ENCODE measurements at places on chromosomes 5 and 9.
A peak's percentile ranks its signal among the peaks of the same experiment; 100 is the strongest.

- peak; percentile 89 for DNase-seq
These were observed 52.9 kb downstream of the PAM start for GRCh38 chr5:102807878-102808502.

- DNase-seq = no peak
These were observed 5.7 kb downstream of the ASS1 start for GRCh38 chr9:130450344-130451003.

DNA sequence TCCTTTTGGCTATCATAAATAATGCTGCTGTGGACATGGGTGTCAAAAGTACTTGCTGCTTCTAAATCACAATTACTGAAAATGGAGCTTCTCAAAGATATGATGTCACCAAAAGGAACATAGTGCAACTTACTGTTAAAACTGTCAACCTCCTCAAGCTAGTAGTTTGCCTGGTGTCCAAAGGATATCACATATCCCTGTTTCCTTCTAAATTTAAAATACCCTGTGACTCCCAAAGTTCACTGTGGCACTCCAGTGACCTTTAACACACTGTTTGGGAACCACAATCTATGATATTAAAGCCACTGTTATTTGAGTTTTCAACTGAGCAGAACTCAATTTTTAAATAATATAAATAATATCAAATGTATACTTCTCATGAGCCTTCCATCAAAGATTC lies 18.2 kb downstream of the GLIS3 start:
- DNase-seq = no peak

DNA sequence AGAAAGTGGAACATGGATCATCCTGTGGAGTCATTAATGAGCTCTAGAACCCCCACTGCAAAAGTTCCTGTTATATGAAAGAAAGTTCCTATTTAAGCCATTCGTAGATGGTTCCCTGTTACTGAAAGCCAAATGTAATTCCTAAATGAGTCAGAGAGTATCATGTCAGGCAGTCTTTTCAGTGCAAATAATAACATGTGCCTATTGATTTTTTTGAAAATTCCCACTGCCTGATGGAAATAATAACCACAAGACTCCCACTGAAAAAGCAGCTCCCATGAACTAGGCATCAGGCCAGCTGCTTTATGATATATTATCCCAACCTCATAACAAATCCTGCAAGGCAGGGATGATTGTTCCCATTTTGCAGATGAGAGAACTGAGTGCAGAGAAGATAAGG lies 217.2 kb downstream of the DAB2IP start:
- no peak for DNase-seq

DNA sequence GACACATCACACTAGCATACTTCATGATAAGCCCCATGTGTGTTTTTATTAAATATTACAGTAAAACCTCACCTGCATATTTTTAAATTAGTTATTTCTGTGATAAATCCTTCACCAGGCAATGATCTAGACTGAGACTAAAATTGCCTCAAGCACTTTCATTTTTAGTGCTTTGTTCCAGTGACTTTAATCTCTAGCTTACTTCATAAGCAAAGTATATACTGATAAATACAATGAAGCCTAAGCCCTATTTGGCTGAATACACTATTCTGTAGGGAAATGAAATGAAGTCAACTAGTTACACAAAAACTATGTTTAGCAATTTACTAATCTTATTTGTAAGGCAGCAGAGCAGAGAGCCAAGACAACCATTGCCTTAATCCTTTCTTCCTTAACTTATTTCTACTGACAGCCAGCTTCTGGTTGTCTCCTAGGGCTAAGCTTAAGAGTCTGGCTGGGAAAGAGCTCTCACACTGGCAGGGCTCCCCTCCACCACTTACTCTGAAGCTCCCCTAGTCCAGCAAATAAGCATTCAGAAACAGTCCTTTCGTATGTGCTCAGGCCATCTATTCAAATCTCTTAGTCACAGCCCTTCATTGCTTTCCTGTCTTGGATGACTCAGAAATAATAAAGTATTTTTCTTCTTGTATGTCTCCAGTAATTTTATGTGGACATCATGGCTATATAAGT lies 31.4 kb upstream of the MTAP start:
- peak; percentile 96 for DNase-seq

DNA sequence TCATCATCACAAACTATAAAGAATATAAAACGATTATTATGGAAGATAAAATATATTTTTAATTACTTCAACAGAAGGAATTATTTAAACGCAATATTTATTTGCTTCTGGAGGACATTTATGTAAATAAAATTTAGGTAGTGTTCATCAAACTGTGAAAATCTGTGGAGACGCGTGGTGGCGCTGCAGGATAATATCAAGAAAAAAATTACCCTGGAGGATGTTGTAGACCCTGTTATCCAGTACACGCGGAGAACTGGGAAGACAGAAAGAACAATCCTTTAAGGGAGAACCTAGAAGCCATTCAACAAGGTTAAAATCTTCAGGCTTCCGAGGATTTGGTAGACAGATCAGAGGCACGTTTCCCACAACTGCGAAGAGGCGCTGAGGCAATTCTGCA lies at the start of gene PCDHB12:
Gene PCDHB12 (plus strand): TSS at position 242 of the 400 bp plus-strand sequence. CDS start 189 bp downstream, outside the sequence.
- DNase-seq = no peak

GRCh38 chr5:10324518-10325370 lies 17.0 kb upstream of the CMBL start:
- no peak for DNase-seq

- peak; percentile 39 for DNase-seq
These were observed 1007.1 kb upstream of the WWC1 start for GRCh38 chr5:167284222-167284890.
